ENCODE measurements at places on chromosomes 4 and X.

DNA sequence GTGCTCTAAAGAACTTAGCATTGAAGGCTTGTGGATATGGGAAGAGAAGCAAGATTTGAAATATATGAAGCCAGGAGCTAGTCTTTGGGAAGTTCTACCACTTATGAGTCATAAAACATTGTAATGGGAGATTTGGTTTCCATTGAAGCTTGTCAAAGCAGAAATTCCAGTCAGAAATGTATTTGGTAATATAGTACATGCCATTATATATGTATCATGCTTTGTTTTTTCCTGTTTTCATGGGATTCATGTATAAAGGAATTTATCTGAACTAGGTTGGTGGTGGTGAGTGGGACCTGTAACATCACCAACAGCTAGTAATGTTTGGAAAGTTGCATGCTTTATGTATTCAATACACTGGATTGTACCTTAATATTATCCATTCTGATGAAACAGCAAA is 14.6 kb upstream of the DCAF8L2 start:
- DNase-seq: no peak

GRCh38 chr4:113738251-113738650 is 23.3 kb downstream of the CAMK2D start:
- no peak for DNase-seq

DNA sequence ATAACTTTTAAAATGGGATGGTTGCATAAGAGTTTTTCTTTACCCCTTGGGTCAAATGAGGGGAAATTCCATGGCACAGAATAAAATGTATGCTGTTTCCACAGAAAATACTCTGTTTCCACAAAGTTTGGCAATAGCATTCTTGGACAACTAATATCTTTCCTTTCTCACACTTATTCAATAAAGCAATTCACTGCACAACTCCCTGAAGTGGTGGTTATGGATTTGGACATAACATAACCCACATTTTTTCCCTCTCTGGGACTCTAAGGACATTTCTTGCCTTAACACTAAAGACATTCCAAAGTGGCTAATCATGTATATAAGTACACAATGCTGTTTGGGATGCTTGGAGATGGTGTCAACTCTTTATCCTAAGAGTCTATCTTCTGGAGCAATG is 51.7 kb upstream of the GPM6B start:
- DNase-seq: no peak

DNA sequence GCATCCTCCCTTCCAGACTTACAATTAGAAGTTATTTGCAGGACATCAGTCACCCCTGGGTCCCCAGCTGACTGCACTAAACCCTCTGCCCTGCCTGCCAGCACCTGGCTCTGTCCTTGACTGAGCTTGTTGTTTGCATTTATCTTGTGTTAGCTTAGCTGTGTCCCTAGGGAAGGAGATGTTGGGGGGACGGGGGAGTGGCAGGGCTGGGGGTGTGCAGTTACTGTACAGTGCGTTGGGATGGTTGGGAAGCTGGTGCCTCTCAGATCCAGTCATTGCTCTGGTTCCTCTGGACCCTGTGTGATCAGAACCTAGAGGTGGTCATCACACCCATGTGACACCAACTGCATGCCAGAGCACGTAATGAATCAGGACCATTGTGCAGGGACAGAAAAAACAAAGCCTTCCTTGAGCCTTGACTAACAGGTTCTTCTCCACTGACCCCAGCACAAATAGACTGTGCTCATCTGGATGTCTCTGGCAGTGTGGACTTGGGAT is 32.7 kb upstream of the PROM1 start:
- DNase-seq: no peak

- no peak for DNase-seq
Measured at GRCh38 chr4:14800977-14801376, 201.3 kb upstream of the CPEB2 start.

GRCh38 chr4:38625508-38625907 is 38.5 kb upstream of the KLF3 start:
- no peak for DNase-seq

- DNase-seq: no peak
Measured at GRCh38 chrX:54171091-54171490, 12.0 kb downstream of the FAM120C start.
